ENCODE measurements at places on chromosomes 5 and 9.

- no peak for DNase-seq
These were observed 223.9 kb upstream of the ADAMTSL1 start for GRCh38 chr9:18250053-18250452.

GRCh38 chr5:91095313-91095712 lies 287.8 kb downstream of the ARRDC3 start:
- DNase-seq = no peak

DNA sequence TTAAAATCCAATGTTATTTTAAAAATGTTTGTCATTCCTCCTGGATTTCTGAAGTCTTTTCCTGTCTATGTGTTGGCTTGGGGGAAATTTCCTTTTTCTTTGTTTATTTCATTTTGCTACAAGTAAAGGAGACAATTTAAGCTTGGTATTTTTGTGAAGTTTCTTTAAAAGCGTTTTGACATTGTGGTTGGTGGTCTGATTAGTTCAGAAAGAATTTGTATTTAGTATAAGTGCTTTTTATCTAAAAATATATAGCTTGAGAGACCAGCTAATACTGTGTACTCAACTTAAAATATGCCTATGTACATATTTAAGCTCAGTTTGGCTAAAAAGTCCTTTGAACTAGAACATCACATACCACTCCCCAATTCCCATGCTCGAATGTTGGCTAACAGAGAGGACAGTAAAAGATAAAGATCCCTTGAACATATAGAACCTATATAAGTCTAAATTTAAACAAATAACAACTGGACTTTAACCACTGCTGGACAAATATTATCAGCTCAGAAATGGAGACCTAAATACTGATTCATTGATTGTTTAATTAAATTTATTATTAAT lies 237.6 kb downstream of the TLE4 start:
- no peak for DNase-seq

- no peak for DNase-seq
These were observed 38.7 kb upstream of the SEMA4D start for GRCh38 chr9:89536600-89536999.

Data from NCI-H146 (cell line).